Myocyte (in vitro differentiated cells): ENCODE measurements at places on chromosomes 5 and 9. TPM values are rescaled to one million over a fixed set of nuclear protein-coding genes. Genes with fewer than 3 reads are reported as not detected.

- DNase-seq = no peak
These were observed 147.3 kb upstream of the COL5A1 start for GRCh38 chr9:134494273-134494815.

DNA sequence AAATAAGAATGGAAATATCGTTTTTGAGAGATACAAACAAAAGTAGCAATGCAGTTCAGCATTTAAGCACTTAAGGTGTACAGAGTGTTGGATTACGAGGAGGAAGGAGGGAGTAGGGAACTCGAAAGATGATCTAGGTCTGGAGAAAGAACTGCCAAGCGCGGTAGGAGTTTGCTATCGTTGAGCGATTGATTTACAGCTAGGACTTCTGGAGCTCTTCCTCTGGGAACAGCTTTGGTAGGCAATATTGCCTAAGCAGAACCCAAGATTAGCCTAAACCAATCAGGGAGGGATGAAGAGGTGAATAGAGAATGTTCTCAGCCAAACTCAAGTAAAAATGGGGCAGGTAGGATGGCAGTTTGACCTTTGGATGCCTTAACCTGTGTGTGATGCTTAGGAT lies 965 bp downstream of the CLTA start:
- DNase-seq = no peak

Gene ARL14EPL
- 0.35 and 0.47 TPM in 2 replicates for total RNA-seq

DNA sequence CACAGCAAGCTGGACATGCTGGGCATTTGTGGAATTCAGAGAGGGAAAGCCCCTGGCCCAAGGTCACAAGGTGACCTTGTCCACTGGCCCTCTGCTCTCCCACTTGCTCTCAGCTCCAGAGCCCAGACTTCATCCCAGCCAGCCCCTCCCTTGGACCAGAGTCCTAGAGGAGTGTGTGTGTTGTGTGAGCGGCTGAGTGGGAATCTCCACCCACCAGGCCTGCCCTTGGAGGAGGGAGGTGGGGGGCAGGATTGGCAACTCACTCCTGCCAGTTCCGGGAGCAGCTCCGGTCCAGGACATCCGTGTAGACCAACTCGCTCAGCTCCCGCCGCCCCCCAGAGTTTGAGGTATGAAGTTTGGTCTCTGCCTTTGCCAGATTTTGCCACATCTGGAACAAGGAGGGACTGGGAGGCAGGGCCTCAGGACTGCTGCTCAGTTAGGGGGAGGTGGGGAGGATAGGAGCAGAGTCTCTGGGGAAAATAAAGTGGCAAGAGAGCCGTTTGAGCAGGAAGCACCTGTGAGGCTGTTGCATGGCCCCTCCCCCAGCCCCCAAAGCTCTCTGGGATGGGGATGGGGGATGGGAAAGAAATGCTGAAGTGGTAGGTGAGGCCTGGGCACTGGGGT lies 1.4 kb downstream of the MZB1 start:
- DNase-seq = no peak

Gene C5orf52
- total RNA-seq = not detected in 2 replicates

Gene SPINK9
- total RNA-seq = not detected in 2 replicates

GRCh38 chr5:134507452-134507851 lies 18.0 kb upstream of the JADE2 start:
- DNase-seq = no peak

- no peak for DNase-seq
These were observed 33.5 kb downstream of the SEMA4D start for GRCh38 chr9:89464300-89464901.

Gene GABRA1
- not detected in 2 replicates for total RNA-seq

- DNase-seq = no peak
These were observed 65.0 kb downstream of the ROR2 start for GRCh38 chr9:91884696-91885687.

- DNase-seq = no peak
These were observed 114.0 kb downstream of the NSG2 start for GRCh38 chr5:174159327-174160114.

GRCh38 chr9:99114846-99115500 lies 10.1 kb downstream of the TGFBR1 start:
- no peak for DNase-seq

GRCh38 chr9:8738945-8739344 lies 939.4 kb upstream of the DMAC1 start:
- no peak for DNase-seq

DNA sequence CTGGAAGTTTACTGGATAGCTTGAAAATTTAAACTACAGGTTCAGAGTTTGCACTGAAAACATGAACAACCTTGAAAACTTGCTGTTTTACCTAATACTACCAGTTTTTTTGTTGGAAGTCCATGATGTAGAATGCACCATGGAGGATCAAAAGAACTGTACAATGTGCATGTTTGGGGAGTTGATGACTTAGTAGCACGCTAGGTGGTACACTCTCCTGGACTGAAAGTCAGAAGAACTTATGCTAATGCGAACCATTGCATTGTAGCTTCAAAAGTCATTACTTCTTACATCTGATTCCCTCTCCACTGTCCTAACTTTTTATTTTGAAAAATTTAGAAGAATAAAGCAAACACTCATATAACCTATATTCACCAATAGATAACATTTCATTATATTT lies 211.0 kb downstream of the OSTF1 start:
- DNase-seq = no peak

GRCh38 chr9:116039312-116039711 lies 114.3 kb upstream of the PAPPA start:
- no peak for DNase-seq

Gene STPG3
- total RNA-seq = not detected in 2 replicates

GRCh38 chr9:22073349-22073748 lies 64.2 kb upstream of the CDKN2B start:
- no peak for DNase-seq

GRCh38 chr5:161966564-161966963 lies 101.0 kb upstream of the GABRG2 start:
- DNase-seq = no peak

GRCh38 chr5:56095579-56096102 lies 100.9 kb upstream of the IL6ST start:
- no peak for DNase-seq

- DNase-seq = no peak
These were observed 196.6 kb upstream of the IER5L start for GRCh38 chr9:129374651-129375050.

DNA sequence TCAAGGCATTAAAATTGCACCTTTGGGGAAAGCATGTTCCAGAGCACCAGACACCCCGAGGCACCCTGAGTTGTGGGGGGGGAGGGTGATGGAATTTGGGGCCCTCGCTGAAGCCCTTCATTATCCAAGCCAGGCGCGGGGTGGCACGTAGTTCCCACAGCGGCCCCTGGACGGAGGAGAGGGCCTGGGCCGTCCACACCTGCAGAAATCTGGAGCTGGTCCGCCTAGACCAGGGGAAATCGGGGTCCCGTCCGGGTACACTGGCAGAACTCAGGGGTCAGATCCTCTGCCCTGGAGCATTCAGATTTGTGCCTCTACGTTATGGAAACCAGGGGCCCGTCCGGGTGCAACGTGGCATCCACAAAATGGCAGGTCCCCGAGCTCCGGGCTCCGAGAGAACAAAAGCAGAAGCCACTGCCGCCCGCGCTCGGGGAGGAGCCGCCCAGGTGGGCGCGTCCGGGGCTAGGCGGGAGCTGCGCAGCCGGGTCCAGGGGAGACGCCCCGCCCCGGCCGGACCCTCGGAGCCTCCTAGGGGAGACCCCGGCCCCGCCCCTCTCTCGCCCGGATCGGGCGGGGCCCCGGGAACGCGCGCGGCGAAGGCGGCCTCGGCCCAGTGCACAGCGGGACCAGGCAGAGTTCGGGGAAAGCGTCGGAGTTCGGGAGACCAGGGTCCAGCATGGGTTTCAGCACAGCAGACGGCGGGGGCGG lies at the start of gene PLEKHG4B:
Gene PLEKHG4B, plus strand, starts transcription at position 613 of the 708 bp plus-strand sequence. Its CDS starts 64 bp downstream, at position 677.
- no peak for DNase-seq

- peak; percentile 36 for DNase-seq
These were observed 3.9 kb downstream of the MLLT3 start for GRCh38 chr9:20618361-20618802.

DNA sequence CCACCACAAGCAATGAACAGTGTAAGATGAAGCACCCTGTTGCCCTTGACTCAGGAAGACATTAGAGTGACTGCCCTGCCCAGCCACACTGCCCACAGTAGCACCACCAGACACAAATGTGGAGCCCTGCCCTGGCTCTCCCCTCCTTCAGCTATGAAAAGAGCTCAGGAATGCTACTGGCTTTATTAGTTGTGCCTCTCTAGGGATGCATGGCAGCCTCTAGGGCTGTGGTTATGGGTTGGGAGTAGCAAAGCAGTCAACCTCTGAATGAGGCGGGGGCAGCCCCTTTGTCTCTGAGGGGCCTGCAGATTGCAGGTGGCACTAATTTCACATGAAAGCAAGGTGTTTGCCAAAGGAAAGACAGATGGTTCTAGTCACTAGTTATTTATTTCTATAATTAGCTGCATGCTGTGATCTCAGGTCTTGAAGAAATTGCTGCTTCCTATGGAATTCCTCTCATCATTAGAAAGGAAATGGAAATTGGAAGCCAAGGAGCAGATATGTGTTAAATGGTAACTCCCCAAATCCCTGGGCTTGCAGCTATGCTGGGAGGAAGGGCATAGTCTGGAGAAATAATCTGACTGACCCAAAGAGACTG lies 259.4 kb downstream of the TLR4 start:
- DNase-seq = peak; percentile 30

DNA sequence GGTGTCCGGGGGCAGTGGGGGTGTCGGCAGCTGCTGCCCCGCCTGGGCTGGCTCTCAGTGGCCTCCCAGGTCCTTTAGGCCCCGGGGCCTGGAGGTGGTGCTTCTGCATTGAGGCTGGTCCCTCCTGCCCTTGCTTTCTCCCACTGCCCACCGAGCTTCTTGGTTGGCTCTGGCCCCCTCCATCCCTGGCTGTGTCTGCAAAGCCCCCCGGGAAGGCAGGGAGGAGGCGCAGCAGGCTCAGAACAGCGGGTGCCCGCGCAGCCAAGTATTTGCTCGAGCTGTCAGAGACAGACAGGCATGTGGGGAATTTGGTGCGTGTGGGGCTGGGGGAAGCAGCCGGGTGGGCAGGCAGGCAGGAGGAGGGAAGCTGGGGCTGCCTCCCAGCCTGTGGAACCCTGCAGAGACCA lies 11.5 kb downstream of the CXXC5 start:
- no peak for DNase-seq

Gene IRX1
- not detected in 2 replicates for total RNA-seq
